ENCODE measurements at places on chromosomes 4 and X. TPM values are rescaled to one million over a fixed set of nuclear protein-coding genes. Genes with fewer than 3 reads are reported as not detected.

GRCh38 chr4:66000510-66001117 lies 330.3 kb upstream of the EPHA5 start:
- no peak for DNase-seq

GRCh38 chrX:48468693-48469691 lies 1.1 kb downstream of the SLC38A5 start:
- DNase-seq, result peak; percentile 56

- no peak for DNase-seq
These were observed 144.8 kb downstream of the PAPSS1 start for GRCh38 chr4:107575243-107575642.

- DNase-seq, result no peak
These were observed 1.4 kb upstream of the SLC34A2 start for GRCh38 chr4:25654031-25654970.

GRCh38 chrX:15930585-15930984 lies 76.0 kb upstream of the AP1S2 start:
- no peak for DNase-seq

The MGAT4D gene
- not detected for total RNA-seq

DNA sequence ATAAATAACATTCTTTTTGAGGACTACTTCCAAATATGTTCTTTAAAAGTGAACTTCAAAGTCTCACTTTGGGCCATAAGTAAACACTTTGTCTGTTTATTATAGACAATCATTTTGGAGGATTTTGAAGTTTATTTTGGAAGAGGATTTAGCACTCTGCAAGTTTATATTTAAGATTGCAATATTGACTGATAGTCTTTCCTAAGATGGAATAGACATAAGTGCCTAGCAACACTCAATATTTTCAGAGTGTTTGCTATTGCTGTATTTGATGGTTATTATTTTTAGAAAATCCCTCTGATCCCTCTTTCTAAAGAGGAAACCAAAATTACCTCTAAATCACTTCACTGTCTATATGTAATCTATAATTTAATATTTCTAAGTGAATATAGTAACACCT lies 42.8 kb upstream of the MAD2L1 start:
- DNase-seq, result no peak

- no peak for DNase-seq
These were observed 41.0 kb downstream of the UGT2B28 start for GRCh38 chr4:69321153-69321729.

DNA sequence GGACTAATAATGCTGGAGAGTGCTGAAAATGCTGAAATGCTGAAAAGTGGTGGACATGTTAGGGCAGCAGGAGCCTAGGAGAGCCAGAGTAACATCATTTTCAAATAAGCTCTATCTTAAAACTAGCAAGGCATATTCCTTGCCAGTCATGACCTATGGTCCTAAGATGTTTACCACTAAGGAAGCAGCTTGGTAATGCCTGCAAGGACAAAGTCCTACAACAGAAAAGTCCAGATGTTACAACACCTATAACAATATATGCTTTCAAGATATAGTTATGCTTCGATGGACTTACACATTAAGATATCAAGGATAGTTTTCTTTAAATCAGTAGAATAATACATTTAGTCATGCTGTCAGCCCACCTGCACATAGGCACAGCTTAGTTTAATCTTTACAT lies 4.5 kb upstream of the ADH4 start:
- no peak for DNase-seq

The MAGIX gene
- 0.84 TPM for total RNA-seq
